Activated T-cell treated with anti-CD3 and anti-CD28 coated beads, Interleukin-2, amount 50 U/mL, for 1 hour (primary cell): ENCODE measurements at places on chromosomes 1 and 21.

GRCh38 chr1:101139130-101139529 lies 97.7 kb upstream of the S1PR1 start:
- no peak for DNase-seq

- DNase-seq, result no peak
These were observed 5.3 kb downstream of the RXFP4 start for GRCh38 chr1:155946633-155947219.

- DNase-seq, result no peak
These were observed 43.8 kb downstream of the MACO1 start for GRCh38 chr1:25474439-25475047.

DNA sequence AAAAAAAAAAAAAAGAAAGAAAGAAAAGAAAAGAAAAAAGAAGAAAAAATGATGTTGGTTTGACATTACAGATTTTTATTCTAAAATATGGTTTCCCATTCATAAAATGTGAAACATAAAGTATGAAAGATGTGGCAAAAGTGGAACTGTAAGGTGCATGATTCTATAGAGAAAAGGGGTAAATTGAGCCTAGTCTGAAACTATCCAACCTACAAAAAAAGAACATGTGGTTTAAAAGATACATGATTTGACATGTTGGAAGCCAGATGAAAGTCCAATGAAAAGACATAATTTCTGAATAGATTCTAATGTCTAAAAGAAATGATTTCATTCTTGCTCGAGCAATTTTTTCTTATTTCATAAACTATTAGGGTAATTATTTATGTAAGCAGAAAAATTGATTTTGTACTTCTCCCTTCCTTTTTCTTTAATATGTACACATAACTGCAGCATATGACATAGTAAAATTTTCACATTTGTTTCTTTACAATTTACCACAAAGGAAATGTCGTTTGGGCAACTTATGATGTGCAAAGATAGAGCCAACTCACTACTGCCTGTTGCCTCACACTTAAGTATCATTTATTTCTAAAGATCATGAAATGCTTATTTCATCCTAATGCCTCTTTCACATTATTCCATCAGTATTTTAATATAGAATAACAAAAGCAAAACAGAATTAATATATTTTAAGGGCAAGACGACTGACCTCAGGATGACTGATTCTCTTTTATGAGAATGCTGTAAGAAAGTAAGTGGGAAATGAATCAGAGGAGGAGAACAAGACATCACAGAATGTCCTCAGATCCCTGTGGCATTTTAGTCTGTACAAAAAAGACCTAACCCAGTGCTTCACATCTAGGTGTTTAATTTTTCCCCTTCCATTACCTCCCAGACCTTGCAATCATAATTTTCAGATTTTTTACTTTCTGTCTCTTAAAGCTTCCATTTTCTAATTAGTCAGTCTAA lies 165.8 kb upstream of the HMCN1 start:
- DNase-seq, result no peak

DNA sequence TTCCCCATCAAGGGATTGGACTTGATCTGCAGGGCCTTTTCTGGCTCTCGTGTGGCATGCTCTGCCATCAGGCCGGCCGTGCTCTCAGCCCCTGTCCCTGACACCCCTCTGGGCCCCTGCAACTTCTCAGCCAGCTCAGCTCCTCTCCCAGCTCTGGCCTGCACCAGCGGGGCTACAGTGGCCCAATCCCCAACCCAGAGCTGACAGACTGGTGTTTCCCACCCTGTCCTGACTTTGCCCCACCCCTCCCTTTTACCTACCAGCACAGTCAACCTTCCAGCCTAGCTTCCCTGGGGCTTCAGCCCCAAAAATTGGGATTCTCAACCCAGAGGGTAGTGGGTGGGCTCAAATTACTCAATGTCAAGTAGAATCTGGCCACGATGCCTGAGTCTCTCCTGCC lies 149.3 kb downstream of the SYF2 start:
- DNase-seq, result no peak

DNA sequence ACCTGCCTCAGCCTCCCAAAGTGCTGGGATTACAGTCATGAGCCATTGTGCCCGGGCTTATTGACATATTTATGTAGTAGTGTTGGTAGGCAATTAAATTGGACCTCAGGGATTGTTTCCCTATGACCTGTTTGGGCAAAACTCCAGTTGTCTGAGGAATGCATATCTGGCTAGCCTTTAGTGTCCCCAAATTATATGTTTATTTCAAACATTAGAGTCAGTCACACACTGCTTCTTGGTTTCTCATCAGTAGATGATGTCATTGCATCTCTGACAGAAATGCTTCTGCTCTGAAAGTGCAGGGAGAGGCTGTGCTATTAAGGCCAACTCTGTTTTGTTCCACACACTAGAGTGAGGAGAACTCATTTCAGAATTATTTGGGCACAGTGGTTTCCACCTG lies 12.5 kb downstream of the PIP5K1A start:
- DNase-seq, result no peak

GRCh38 chr1:54553602-54554313 lies 5.7 kb downstream of the ACOT11 start:
- no peak for DNase-seq

DNA sequence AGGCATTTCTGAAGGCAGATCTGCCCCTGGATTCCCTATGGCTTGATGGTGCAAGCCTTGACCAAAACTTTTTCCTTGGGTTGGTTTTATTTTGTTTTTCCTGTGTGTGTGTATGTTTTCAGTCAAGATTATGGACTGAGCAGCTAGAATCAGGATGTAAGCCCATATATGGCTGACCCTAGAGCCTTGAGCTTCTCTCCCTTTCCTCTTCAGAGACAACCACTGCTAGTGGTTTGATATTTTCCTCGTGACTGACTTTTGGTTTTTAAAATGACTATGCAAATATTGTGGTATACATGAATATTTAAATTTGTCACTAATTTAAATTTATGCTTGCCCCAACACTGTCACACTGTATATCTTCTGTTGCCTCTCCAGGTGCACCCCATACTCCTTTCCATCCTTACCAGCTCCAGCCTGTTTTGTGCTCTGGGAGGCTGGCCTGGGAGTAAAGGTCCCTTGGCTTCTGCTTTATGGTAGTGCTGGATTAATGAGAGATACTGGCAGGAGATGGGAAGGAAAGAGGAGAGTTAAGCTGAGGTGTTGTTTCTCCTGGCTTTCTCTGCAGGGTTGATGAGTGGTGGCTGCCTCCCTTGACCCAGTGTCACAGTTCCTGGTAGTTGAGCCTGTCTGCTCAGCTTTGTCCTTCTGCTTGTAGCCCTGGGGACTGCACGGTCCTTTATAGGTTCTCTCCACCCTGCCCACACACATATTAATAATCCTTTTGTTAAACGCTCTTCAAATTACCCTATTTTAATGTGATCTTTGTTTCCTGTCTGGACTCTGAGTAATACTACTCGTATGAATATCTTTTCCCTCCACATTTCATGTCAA lies 44.4 kb downstream of the RWDD3 start:
- no peak for DNase-seq

DNA sequence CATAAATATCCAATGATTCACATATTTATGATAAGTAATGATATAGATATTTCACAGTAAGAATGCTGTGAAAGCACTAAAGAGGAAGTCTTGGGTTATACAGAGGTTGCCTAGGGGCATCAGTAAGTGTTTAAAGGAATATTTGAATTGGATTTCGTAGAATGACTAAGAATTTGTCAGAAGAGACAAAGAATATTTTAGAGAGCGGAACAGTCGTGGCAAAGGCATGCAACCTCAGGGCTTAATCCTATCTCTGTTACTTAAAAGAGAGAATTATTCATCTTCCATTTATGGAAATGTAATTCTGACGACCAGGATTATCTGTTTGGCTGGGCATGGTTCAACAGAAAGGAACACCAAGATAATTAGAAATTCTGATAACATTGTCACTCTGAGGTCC lies 171.9 kb upstream of the NR5A2 start:
- no peak for DNase-seq

DNA sequence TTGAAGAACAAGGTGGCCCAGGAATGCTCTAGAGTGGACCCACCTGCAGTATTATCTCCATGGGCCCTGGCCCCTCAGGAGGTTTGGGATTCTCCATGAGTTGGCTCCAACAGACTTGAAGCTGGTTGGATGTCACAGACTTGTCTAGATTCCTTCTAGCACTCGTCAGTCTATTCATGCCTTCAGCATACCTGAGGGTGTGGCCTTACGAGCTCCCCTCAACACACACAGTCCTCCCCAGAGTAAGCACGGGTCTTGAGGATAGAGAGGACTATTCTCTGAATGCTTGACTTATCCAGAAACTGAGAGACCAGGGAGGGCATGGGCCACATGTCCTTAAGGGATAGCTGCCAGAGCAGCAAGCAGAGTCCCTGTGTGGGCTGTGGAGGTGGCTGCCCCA lies 45.9 kb upstream of the COL6A1 start:
- no peak for DNase-seq

DNA sequence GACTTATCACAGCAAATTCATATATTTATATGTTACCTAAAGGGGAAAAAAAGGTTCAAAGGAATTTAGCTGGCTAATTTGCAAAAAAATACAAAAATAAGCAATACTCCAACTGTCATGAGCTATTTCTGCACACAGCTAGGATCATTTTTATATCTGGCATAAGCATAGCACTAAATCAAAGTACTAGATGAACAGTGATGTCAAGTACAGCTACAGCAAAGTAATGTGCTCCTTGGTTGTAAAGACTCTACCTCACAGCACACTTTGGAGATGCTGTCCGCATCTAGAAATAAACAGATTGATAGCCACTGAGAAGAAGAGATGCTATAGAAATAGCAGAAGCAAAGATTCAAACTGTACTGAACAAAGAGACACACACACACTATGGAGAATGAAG lies 125.4 kb downstream of the TGFBR3 start:
- no peak for DNase-seq

GRCh38 chr1:180246579-180246978 lies 16.5 kb downstream of the LHX4 start:
- DNase-seq, result no peak

GRCh38 chr1:197738927-197739326 lies 36.4 kb downstream of the DENND1B start:
- no peak for DNase-seq

- no peak for DNase-seq
These were observed 22.3 kb upstream of the POFUT2 start for GRCh38 chr21:45309987-45310381.

GRCh38 chr1:72435025-72435424 lies 152.7 kb upstream of the NEGR1 start:
- no peak for DNase-seq

DNA sequence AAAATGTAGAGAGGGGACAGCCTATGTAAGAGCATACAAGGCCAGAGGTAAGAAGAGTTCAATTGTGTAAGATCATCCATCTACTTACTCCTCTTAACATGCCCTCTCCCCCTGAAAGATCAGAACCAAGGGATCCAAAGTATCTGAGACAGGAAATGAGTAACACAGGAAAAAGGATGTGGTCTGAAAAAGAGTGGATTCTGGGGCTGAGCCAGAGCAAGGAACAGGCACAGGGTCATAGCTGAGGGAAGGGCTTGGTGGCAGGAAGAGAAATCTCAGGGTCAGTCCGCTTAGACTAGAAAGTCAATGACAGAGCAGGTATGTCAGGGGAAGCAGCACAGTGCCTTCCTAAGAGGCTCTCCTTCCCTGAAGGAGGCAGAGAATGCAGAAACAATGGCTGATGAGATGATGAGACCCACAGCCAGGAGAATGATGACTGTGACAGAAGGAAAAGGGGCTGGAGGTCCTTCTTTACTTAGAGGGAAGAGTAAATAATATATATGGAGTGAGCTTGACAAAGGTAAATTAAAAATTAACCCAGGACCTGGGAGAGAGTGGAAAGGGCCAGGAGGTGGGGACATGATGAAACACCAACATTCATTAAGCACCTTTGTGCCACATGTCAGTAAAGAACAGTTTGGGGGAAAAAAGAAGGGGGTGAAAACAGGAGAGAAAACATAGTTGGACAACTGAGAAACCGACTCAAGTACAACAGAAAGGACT lies 26.2 kb upstream of the A3GALT2 start:
- no peak for DNase-seq

DNA sequence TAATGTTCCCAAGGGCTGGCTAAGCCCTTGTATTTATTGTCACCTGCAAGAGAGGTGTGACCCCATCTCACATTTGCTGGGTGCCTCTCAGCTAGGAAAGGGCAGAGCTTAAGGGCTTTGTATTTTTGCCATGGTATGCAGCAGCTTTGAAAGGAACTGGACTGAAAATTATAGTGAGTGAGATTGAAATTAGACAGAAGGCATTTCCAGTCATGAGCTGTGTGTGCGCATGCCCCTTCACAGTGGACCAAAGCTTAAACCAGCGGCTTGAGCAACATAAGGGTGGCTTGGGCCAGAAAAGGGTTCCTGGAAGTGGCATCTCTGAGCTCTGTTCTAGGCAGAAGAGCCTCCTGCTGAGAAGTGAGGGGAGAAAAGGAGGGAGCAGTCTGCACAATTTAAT lies 19.8 kb downstream of the MYOG start:
- no peak for DNase-seq
